ENCODE measurements at places on chromosomes 1 and 21.

- DNase-seq = no peak
- no peak overlapping the region for H3K27ac ChIP-seq
- no peaks in the 10 kb centered on the region for H3K36me3 ChIP-seq
- no peak overlapping the region for H3K4me3 ChIP-seq
- no peaks in the 10 kb centered on the region for H3K4me1 ChIP-seq
These were observed 20.3 kb upstream of the SH3BGRL3 start for GRCh38 chr1:26259578-26259977.

- H3K36me3 ChIP-seq = no peaks in the 10 kb centered on the region
- H3K4me1 ChIP-seq = no peaks in the 10 kb centered on the region
- no peak overlapping the region for H3K27ac ChIP-seq
- no peak for DNase-seq
- H3K27me3 ChIP-seq = no peaks in the 10 kb centered on the region
These were observed 76.4 kb downstream of the PTPRU start for GRCh38 chr1:29312469-29313461.

- H3K4me1 ChIP-seq = no peaks in the 10 kb centered on the region
- no peak overlapping the region for H3K27ac ChIP-seq
- H3K36me3 ChIP-seq = peaks cover 3% of the 10 kb centered on the region
- no peak overlapping the region for H3K4me3 ChIP-seq
These were observed 71.9 kb downstream of the SMYD2 start for GRCh38 chr1:214352838-214353237.

DNA sequence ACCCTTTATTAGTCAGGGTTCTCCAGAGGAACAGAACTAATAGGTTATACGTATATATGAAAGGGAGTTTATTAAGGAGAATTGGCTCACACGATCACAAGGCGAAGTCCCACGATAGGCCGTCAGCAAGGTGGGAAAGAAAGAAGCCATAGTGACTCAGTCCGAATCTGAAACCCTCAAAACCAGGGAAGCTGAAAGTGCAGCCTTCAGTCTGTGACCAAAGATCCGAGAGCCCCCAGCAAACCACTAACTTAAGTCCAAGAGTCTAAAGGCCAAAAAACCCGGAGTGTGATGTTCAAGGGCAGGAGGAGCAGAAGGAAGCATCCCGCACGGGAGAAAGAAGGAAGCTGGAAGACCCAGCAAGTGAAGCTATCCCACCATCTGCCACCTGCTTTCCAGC is 9.9 kb downstream of the IFNLR1 start:
- no peaks in the 10 kb centered on the region for H3K27me3 ChIP-seq
- H3K4me3 ChIP-seq = no peak overlapping the region
- H3K36me3 ChIP-seq = no peaks in the 10 kb centered on the region
- no peak for DNase-seq
- H3K27ac ChIP-seq = no peak overlapping the region
